HepG2 (cell line): ENCODE measurements at places on chromosomes 11 and 22. TPM values are rescaled to one million over a fixed set of nuclear protein-coding genes. Genes with fewer than 3 reads are reported as not detected.

GRCh38 chr11:82718821-82719220, 14.8 kb downstream of the FAM181B start:
- H3K4me1 ChIP-seq: no peaks in the 10 kb centered on the region
- no peak for DNase-seq
- H3K27me3 ChIP-seq: no peaks in the 10 kb centered on the region; the same call in 1 of the 2 replicates
- no peak overlapping the region for H3K4me3 ChIP-seq

GRCh38 chr11:57203359-57203758, 21.6 kb downstream of the LRRC55 start:
- no peak overlapping the region for H3K27ac ChIP-seq
- H3K4me1 ChIP-seq: no peaks in the 10 kb centered on the region
- H3K36me3 ChIP-seq: no peaks in the 10 kb centered on the region
- H3K4me3 ChIP-seq: no peak overlapping the region
- peaks cover 1% of the 10 kb centered on the region; the same call in 1 of the 2 replicates for H3K27me3 ChIP-seq
- DNase-seq: no peak

GRCh38 chr22:25875461-25875860, 133.5 kb downstream of the MYO18B start:
- H3K36me3 ChIP-seq: no peaks in the 10 kb centered on the region
- peaks cover 10% of the 10 kb centered on the region for H3K4me1 ChIP-seq
- DNase-seq: no peak
- H3K27ac ChIP-seq: no peak overlapping the region
- peaks cover 12% of the 10 kb centered on the region; the same call in 2 of the 3 replicates for H3K27me3 ChIP-seq
- no peak overlapping the region for H3K4me3 ChIP-seq

- no peaks in the 10 kb centered on the region for H3K36me3 ChIP-seq
- peaks cover 46% of the 10 kb centered on the region for H3K4me1 ChIP-seq
- DNase-seq: no peak
- H3K4me3 ChIP-seq: no peak overlapping the region
- no peak overlapping the region for H3K27ac ChIP-seq
- H3K27me3 ChIP-seq: no peaks in the 10 kb centered on the region
These were observed 6.7 kb downstream of the NECTIN1 start for GRCh38 chr11:119722281-119722794.

DNA sequence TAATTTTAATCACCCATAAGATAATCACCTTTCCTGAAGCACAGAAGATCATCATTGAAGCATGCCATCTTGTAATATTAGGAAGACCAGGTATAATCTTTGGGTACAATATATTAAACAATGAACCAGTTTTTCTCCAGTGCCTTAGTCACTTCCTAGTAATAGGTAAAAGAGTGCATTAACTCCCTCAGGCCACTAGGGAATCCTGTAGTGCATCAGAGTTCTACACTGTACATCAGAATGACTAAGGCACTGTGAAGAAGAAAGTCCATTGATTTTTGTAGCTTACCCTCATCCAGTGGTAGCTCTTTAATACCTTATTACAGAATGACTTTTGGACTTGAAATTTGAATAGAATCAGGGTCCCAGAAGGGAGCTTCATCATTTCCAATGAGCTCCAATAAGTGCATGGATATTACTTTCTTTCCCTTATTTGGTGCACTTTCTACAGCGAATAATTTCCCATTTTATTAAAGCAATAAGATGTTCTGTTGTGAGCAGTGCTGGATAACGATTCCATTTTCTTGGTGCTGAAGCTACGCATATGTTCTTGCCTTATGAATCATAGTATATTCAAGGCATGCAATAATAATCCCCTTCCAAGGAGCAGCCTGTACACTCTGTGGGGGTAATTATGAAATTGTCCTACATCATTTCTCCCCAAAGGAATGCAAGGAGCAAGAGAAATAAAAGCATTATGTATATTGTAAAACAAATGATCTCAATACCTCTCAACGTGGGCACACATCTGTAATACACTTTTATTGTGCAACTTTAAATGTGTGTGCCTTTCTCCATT, 4.7 kb downstream of the C11orf87 start:
- no peaks in the 10 kb centered on the region for H3K27me3 ChIP-seq
- H3K4me1 ChIP-seq: no peaks in the 10 kb centered on the region
- H3K4me3 ChIP-seq: no peak overlapping the region
- H3K27ac ChIP-seq: no peak overlapping the region
- DNase-seq: no peak

DNA sequence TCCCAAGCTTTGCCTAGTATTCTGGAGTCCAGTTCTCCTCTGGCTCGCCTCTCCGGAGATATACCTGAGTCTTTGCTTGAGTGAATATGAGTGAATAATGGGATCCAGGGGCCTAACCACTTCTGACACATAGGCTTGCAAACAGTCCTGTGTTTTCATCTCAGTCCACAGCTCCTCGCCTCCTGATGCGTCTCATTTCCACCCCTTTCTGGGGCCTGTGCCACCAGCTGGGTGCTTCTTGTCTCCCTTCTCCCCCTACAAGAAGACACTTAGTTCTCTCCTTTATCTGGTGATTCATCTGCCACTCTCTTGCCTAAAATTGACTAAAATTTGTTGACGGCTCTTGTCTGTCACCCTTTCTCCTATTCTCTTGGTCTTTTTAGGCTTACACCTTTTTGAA, 44.6 kb downstream of the SFI1 start:
- H3K27me3 ChIP-seq: no peaks in the 10 kb centered on the region
- H3K27ac ChIP-seq: no peak overlapping the region
- peaks cover 17% of the 10 kb centered on the region for H3K4me1 ChIP-seq
- H3K36me3 ChIP-seq: no peaks in the 10 kb centered on the region
- DNase-seq: no peak

DNA sequence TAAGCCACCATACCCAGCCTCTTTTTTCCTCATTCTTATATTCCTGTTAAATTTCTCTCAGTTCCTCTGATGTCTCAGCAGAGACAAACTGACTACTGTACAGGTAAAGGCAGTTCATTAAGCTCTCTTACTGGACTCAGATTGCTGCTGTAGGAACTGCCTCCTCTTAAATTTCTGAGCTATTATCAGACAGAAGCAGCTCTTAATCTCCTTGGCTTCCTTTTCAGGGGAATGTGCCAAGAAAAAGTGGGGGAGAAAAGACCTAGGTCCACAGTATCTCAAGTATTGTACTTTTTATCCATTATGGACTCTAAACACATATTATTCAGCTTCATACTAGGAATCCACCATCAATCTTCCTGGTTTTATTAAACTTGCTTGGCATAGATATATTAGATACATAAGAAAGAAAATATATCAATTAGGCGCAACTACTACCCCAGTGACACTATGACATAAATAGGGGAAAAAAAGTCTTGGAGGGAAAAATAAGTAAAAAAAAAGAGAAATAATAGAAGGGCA, 26.1 kb downstream of the MRTFA start:
- H3K27ac ChIP-seq: no peak overlapping the region
- H3K4me3 ChIP-seq: no peak overlapping the region
- no peaks in the 10 kb centered on the region for H3K27me3 ChIP-seq
- DNase-seq: no peak
- H3K36me3 ChIP-seq: no peaks in the 10 kb centered on the region

GRCh38 chr11:112343368-112344039, 82.8 kb upstream of the PLET1 start:
- no peaks in the 10 kb centered on the region for H3K4me1 ChIP-seq
- no peak overlapping the region for H3K27ac ChIP-seq
- no peak overlapping the region for H3K4me3 ChIP-seq
- DNase-seq: no peak
- no peaks in the 10 kb centered on the region for H3K36me3 ChIP-seq
- no peaks in the 10 kb centered on the region for H3K27me3 ChIP-seq

HSCB gene
- 20.2 and 20.9 TPM in 2 replicates for total RNA-seq

MRGPRF gene
- not detected in 2 replicates for total RNA-seq

C11orf65 gene
- total RNA-seq: 0.34 and 0.42 TPM in 2 replicates

CBX6 gene
- 4.7 and 6.5 TPM in 2 replicates for total RNA-seq
